IPS-NIHi11 (cell line): ENCODE measurements at places on chromosomes 1 and 21.

GRCh38 chr1:84855168-84855567 lies 37.8 kb downstream of the LPAR3 start:
- no peak for DNase-seq

DNA sequence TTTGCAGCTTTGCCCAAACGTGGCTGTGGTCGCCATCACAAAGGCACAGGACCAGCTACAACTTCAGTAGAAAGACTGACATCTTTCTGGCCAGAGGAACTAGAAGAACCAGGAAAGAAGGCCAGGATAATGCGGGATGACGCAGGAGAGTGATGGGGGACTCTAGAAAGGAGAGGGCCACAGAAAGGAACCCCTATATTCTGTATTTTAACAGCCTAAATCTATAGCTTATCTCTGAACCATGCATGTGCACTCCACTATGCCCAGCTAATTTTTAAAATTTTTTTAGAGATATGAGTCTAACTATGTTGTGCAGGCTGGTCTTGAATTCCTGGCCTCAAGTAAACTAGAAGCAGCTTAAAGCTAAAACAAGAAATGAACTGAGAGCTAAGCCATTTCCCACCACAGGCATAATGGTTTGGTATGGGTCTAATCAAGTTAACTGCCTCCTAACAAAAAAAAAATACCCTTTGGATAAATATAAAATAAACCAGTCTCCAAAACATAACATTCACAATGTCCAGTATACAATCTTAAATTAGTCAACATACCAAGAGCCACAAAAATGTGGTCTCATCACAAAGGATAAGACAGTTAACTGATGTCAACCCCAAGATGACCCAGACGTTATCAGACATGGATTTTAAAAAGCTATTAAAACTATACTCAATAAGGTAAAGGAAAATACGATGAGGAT lies 18.0 kb downstream of the LTN1 start:
- DNase-seq: no peak

DNA sequence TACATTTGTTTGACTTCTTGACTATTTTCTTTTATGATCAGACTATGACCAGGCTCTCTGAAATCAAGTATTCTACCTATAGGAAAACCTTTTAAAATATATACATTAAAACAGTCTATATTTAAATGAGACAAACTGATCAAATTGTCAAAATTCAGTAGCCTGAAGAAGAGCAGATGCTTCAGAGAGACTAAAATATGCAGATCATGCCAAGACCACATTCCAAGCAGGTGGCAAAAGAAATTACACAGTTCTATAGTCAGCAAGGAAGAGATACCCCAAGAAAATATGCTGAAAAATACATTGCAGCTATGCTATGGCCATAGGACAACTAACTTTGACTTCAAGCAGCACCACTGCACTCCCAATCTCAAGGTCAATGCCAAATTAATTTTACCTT lies 3.5 kb downstream of the LPGAT1 start:
- DNase-seq: no peak

- DNase-seq: no peak
Measured at GRCh38 chr1:38085666-38086330, 39.2 kb upstream of the POU3F1 start.

- DNase-seq: no peak
Measured at GRCh38 chr1:4127592-4128140, 227.6 kb upstream of the C1orf174 start.

DNA sequence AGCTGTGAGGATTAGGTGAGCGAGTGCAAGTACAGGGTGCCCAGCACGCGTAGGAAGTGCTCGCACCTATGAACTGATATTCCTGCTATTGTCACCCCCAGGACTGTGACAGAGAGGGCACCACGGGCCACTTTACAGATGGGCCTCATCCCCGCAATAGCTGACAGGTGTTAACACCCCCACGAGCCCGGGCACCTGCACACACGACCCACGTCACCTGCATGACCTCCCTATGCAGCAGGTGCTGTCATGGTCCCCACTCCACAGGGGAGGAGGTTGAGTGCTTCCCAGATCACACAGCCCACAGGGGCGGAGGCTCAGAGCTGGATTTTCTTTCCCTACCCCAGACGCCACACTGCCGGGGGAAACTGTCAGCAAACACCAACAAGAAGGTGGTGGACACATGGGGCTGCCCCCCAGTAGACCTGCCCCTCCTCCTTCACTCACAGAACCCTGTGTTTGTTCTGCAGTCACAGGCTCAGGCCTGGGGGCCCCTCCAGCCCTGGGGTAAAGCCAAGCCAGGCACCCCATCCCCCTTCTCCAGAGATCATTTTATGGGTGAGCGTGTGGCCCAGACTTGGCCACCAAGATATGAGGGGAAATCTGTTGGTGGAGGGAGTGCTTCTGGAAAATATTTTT lies 465.5 kb downstream of the MATN1 start:
- DNase-seq: no peak

- peak; percentile 41 for DNase-seq
Measured at GRCh38 chr1:225888898-225889601, at the start of gene LEFTY1. Gene LEFTY1, minus strand, starts transcription at chr1:225889146. Its CDS starts 80 bp downstream, at chr1:225889066.

GRCh38 chr1:43992232-43992995 lies 1.0 kb downstream of the CCDC24 start:
- DNase-seq: no peak

DNA sequence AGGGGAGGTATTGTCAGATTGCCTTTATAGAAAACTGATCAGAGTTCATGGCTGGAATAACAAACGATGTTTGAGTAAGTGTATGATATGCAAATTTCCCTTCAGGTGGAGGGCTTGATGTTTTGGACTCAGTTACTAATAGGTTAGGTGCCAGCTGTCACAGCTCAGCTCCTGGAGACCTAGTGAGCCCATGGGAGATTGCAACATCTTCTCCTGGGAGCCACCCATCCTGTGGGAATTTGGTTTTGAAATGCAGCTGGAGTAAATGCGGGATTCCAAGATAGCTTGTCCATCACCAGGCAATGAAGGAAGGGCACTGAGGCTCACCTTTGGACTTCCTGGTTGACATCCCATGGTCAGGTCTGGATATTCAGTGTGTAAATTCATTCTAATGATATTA lies 211.4 kb upstream of the NRIP1 start:
- no peak for DNase-seq

DNA sequence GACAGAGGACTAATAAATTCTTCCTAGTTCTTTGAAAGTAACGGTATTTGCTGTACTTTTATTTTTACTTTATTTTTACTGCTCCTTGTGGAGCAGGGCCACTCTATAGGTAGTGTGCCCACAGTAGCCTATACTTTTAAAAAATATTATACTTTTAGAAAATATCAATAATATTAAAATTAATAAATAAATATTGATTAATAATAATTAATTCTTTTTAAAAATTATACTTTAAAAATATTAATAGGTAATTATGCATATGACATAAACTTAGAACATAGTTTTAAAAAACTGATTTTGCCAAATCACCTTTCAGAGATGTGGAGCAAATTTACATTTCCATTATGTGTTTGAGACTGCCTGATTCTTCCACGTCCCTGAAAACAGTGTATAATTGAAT lies 30.8 kb downstream of the ZBED6 start:
- no peak for DNase-seq

DNA sequence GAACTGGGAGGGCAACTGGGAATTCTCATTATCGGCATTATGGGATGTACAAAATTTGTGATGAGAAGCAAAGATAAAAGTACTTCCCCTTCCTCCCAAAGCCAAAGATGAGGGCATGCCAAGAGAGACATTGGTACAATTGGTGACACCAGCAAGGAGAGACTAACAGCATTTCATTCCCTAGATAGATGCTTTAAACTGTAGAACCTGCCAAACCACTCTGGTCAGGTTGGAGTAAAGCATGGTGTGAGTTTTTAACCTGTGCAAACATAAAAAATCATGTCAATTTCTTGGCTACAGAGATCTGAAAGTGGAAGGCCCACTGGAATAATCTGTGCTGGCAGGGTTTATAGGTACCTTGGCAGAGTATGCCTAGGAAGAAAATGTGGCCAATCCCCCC lies 19.4 kb downstream of the CTXND2 start:
- no peak for DNase-seq

GRCh38 chr1:154386643-154387352 lies 18.3 kb upstream of the IL6R start:
- no peak for DNase-seq

DNA sequence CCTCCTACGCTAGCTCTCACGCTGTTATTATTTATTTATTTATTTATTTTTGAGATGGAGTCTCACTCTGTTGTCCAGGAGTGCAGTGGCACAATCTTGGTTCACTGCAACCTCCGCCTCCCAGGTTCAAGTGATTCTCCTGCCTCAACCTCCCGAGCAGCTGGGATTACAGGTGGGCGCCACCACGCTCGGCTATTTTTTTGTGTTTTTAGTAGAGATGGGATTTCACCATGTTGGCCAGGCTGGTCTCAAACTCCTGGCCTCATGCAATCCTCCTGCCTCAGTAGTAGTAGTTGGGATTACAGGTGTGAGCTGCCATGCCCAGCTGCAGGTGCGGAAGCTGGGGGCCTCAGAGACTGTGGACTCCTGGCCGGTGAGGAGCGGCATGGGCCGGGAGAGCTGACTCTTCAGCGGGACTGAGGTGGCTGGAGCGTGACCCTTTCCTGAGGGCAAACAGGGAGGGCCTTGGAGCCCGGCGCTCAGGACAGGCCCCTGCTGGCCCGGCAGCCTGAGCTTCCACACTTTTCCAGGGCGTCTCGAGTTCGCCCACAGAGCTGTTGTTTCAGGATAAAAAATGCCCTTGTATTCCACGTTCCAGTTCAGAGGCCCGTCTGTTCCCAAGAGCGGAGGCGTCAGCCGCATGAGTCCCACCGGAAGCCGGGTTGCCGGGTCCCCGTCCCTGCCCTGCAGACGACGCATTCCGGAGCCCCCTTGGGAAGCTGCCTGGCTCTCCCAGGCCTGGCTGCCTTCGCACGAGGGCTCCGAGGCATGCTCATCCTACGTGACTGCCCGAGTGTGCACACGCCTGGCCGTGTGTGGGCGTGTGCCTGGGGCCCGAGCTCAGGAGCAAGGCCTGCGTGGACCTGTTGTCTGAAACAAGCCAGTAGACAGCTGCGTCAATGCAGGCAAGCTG lies 126.2 kb downstream of the SIK1 start:
- no peak for DNase-seq

- DNase-seq: no peak
Measured at GRCh38 chr1:18927654-18928272, 25.4 kb upstream of the ALDH4A1 start.

GRCh38 chr21:32094804-32095203 lies 184.0 kb downstream of the MIS18A start:
- DNase-seq: peak; percentile 61

- DNase-seq: peak; percentile 93
Measured at GRCh38 chr1:173868266-173869020, at the start of gene ZBTB37. Gene ZBTB37, plus strand, starts transcription at chr1:173868380. Its CDS starts 1,846 bp downstream, at chr1:173870226.

DNA sequence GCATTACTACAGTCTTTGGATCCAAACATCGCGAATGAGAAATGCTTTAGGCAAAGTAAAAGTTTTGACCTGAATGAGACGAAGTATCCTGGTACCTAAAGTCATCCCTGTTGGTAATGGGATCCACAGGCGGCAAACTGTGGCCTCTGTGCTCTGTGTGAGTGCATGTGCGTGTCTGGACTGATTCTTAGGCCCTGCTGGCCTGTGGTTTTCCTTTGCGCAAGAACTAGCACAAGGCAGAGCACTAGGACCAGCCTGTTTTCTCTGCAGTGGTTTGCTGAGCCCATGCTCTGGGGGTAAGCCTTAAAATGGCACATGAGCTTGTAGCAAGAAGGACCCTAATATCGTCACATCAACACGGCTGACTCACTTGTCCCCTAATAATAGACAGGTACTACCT lies 251.2 kb downstream of the DSCAM start:
- DNase-seq: no peak

DNA sequence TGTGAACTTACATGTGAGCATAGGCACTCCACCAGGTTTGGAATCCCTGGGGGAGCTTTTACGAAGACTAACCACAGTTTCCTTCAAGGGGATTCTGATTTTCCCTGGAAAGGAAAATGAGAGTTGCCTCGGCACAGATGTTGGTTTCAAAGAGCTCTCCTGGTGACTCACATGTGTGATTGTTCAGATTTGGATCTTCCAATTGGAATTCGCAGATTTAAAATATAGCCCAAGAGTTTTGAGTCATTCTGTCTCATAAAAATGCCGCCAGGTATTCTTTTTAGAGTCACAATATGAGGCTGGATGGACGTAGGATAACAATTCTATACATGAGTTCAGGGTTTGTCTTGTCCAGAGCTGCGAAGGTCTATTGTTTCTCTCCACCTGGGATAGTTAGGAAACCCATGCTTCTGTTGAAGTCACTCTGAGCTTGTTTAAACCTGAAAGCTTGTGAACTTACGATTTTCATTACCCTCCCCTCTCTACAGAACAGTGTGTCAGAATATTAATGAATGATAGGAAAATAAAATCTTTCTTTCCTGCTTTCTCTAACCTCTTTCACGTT lies 64.9 kb downstream of the TGFB2 start:
- no peak for DNase-seq

GRCh38 chr1:152515434-152515783 lies 1.1 kb downstream of the CRCT1 start:
- no peak for DNase-seq

- no peak for DNase-seq
Measured at GRCh38 chr1:7010534-7011200, 225.4 kb downstream of the CAMTA1 start.

- no peak for DNase-seq
Measured at GRCh38 chr1:200180821-200181220, 153.3 kb downstream of the NR5A2 start.

- DNase-seq: peak; percentile 64
Measured at GRCh38 chr21:39137248-39138178, 45.7 kb downstream of the PSMG1 start.

- peak; percentile 83 for DNase-seq
Measured at GRCh38 chr1:213987422-213987926, 299 bp upstream of the PROX1 start.

DNA sequence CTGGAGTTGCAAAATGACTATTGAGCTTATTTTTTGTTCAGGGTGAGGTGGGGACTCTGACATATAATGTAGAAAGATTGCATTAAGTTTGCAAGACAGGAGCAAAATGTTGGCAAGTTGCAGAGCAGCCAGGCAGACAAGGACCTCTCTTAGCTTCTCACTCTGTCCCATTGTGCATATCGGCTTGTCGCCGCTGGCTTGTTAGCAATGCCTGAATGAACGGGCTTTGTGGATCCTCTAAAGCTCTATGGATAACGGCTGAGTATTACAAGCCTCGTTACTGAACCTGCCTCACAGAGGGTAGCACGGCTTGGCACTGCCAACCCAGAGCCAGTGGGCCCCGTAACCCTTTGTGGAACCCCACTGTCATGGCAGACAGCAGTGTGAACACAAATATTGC lies 68.4 kb downstream of the TNR start:
- no peak for DNase-seq

GRCh38 chr1:242216368-242216767 lies 217.5 kb upstream of the MAP1LC3C start:
- DNase-seq: no peak
